ENCODE measurements at places on chromosomes 2 and 18.

- DNase-seq: no peak
Observed at GRCh38 chr18:63286926-63287325, 32.6 kb downstream of the BCL2 start.

DNA sequence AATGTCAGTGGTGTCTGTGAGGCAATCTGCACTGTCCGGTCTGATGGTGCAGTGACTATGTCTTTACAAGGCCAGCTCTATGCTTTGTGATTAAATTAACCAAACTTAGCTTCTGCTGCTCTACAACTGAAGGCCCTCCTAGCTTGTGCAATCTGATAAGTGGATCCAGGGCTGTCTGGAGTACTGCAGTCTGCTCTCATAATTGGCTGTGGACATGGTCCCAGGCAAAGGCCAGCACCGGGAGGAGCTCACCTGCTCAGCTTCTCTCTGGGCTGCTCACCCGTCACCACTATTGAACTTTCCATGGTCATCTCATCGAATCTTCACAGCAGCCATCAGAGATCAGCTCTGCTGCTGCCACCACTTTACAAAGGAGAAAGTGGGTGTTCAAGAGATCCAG is 13.0 kb upstream of the APCDD1 start:
- DNase-seq: no peak

- DNase-seq: no peak
Observed at GRCh38 chr2:218985021-218985324, at the start of gene FEV. FEV (minus strand) TSS chr2:218985184; CDS start chr2:218985075, 109 bp downstream.

DNA sequence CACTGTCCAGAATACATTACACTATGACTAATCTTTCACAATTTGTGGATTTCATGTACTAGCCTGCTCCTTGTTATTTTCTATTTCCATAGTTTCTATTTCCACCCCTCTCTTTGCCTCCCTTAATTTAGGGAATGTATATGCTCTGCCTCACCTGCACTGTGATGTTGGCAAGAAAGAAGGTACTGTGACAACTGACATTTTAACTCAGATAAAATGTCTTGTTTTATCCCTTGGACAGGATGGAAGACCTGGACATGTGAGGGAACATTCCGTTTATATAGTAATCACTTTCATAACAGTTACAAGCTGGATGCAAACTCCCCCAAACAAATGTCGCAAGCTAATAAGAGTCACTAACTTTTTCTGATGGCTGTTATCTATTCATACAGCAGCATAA is 21.5 kb upstream of the DSG3 start:
- DNase-seq: no peak

GRCh38 chr2:179424571-179424970 is 159.9 kb upstream of the SESTD1 start:
- DNase-seq: no peak

DNA sequence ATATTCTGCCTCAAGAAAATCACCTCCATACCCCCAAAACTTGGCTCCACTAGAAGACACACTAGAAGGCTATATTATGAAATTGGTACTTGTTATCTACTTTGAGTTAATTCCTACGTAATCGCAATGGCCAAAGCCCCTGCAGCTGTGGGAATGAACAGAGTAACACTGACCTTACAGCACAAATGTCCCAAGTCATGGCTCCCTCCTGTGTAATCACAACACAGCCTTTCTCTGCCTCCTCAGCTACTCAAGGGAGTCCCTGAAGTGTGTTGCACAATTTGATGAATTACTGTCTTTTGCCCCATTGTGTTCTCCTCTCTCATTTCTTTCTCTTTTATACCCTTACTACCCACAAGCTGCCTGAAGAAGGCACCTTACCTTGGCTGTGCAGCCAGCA is 375.2 kb downstream of the ARHGAP15 start:
- no peak for DNase-seq

Measured in stimulated activated CD4-positive, alpha-beta T cell treated with anti-CD3 and anti-CD28 coated beads, Interleukin-12 subunit alpha, Interleukin-12 subunit beta, amount 100 ng/mL, for 48 hours (primary cell).